RPMI7951 (cell line): ENCODE measurements at places on chromosomes 3 and 15. TPM values are rescaled to one million over a fixed set of nuclear protein-coding genes. Genes with fewer than 3 reads are reported as not detected.

The AHSG gene
- not detected in 2 replicates for total RNA-seq

DNA sequence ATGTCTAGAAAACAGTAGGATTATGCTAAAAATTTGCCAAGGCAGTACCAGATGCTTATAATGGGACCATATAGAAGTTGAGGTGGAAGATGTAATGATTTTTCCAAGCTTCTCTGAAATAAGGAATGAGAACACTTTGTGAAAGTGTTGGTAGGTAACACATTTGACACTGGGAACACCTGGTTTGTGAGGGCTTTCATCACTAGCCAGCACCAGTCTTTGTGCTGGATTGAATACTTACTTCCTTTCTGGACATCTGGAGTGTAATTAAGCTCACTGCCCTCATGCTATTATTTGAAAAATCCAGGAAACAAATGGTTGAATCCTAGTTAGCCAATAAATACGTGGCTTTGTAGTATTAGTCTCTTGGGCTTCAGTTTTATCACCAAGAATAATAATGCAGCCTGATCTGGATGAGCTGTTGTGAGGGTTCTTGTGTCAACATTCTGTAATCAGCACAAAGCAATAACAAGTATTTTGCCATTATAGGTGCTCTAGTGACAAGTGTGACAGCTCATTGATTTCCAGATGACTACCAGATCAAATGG lies 12.9 kb downstream of the CCDC80 start:
- no peak for DNase-seq

The PLOD2 gene
- 171 and 221 TPM in 2 replicates for total RNA-seq

GRCh38 chr15:35506272-35506870 lies 39.6 kb downstream of the DPH6 start:
- DNase-seq: no peak

DNA sequence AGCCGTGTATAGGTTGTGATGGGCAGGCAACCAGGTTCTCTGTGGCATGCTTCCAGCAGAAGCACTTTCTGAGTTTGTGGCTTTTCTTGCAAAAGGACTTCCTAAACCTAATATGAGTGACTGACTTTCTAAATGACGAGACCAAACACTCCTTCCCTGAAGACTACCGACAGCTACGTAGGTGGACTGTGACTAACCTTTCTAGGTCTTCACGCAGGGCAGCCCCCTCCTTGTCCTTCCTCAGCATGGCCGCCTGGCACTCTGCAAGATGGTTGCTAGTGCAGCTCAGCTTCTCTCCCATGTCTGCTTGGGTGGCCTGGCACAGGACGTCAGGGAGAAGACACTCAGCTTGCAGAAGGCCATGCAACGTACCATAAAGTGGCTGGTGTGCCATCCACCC lies 20.9 kb downstream of the CXCR6 start:
- no peak for DNase-seq

- DNase-seq: no peak
Observed at GRCh38 chr3:39185326-39185958, 7.0 kb downstream of the XIRP1 start.

GRCh38 chr3:149325581-149325980 lies 7.9 kb downstream of the TM4SF18 start:
- no peak for DNase-seq

GRCh38 chr3:36842275-36842674 lies 77.9 kb upstream of the DCLK3 start:
- no peak for DNase-seq

The INSYN1 gene
- not detected in 2 replicates for total RNA-seq

DNA sequence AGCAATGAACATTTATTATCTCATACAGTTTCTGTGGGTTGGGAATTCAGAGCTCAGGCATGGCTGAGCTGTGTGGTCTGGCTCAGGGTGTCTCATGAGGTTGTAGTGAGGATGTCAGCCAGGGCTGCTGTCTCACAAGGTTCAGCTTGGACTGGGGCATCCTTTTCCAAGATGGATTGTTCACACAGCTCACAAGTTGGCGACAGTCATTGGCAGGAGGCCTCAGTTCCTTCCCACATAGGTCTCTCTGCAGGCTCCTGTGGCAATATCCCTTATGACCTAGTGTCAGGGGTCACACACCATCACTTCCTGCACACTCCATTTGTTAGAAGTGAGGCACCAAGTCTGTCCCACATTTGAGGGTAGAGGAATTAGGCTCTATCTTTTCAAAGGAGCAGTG lies 56.0 kb downstream of the RPLP1 start:
- DNase-seq: no peak

GRCh38 chr3:127393131-127393820 lies 105.4 kb upstream of the PRR20G start:
- no peak for DNase-seq

The HYAL1 gene
- 0.29 and 0.72 TPM in 2 replicates for total RNA-seq

- DNase-seq: peak; percentile 33
Observed at GRCh38 chr15:59298225-59298853, 74.3 kb downstream of the MYO1E start.

The TMC3 gene
- not detected in 2 replicates for total RNA-seq

DNA sequence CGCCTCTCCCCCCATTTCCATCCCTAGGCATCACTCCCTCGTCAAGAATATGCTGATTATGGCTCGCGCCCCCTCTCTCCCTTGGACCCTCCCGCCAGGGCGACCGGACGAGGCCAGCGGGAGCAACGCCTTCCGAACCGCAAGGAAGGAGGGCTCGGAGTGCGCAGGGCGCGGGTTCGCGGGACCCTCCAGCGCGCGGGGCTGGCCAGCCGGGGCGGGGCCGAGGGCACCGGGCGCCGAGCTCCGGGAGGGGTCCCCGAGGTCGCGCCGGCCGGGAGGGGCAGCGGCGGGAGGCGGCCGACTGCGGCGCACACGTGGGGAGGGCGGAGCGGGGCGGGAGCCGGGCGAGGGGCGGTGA lies 483 bp downstream of the EHD4 start:
- DNase-seq: peak; percentile 10

DNA sequence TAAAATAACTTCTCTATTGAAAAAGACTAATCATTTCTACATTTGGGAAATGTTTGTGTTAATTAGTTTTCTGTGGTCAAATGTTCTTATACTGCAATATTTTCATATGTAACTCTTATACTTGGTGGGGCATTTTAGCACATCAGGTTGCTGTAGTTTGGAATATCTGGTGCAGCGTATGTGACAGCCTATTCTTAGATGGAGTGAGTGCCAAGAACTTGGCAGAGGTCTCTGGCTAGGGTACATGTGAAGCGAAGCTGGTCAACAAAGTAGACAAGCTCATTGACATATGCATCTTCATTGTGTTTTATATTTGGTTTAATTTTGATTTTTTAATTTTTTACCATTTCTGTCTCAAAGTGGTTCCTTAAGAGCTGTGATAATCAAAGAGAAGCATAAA lies 53.2 kb downstream of the CHAC1 start:
- no peak for DNase-seq

GRCh38 chr3:164903820-164904451 lies 174.4 kb downstream of the SI start:
- no peak for DNase-seq

GRCh38 chr15:65095747-65096104 lies 19.2 kb downstream of the KBTBD13 start:
- DNase-seq: no peak

The FOXL2NB gene
- under 0.01 TPM in 1 of 2 replicates, not detected in the other for total RNA-seq

The PGBD4 gene
- total RNA-seq: 1.5 and 2.5 TPM in 2 replicates

- DNase-seq: peak; percentile 47
Observed at GRCh38 chr15:93265111-93265556, 176.1 kb upstream of the RGMA start.

The EBLN2 gene
- total RNA-seq: 2.5 and 2.7 TPM in 2 replicates

The VPS39 gene
- total RNA-seq: 28.1 and 29.0 TPM in 2 replicates

The TLNRD1 gene
- total RNA-seq: 7.0 and 10.4 TPM in 2 replicates

DNA sequence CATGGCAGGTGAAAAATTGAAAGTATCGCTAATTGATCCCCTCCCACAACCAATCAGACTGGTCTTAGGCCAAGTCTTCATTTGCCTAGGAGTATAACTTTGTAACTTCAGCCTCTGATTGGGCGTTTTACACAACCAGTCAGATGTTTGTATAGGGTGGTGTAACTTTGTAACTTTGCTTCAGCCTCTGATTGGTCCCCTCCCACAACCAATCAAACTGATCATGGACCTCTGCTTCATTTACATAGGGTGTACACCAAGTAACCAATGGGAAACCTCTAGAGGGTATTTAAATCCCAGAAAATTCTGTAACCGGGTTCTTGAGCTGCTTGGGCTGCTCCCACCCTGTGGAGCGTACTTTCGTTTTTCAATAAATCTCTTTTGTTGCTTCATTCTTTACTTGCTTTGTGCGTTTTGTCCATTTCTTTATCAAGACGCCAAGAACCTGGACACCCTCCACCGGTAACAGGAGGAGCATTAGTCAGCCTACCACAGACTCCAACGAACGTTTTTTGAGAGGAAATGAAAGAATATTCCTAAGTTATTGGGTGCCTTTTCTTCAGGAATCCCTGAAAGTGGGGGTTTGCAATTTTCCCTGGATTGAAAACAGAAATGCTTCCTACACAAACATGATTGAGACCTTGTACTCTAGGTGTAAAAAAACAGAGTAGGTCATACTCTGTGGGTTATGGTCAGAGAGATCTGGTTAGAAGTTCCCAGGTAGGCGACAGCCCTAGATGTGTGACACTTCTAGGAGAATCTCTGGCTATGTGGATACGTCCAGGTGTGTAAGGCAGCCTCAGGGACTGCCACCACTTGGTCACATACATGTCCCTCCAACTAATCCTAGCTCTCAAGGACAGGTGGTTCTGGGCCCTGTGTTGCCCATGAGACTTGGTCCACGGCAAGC lies 5.5 kb upstream of the SACM1L start:
- DNase-seq: peak; percentile 28

- DNase-seq: peak; percentile 15
Observed at GRCh38 chr3:121619691-121620090, 26.5 kb downstream of the FBXO40 start.

DNA sequence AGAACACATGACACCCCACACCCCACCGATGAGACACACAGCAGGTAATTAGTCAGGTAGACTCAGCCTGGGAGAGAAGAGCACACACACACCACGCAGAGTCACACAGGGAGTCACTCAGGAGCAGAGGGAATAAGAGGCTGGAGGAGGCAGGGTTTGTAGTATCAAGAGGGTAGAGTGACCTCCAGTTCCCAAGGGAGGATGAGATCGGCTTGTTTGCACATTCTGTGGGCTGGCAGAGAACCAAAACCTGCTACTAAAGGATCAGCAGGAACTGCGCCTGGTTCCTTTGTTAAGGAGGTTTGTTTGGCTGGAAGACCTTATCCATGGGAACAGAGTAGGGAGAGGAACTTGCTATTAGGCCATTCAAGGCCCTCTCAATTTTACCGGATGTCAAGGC lies 281.4 kb upstream of the SLCO3A1 start:
- DNase-seq: peak; percentile 80

DNA sequence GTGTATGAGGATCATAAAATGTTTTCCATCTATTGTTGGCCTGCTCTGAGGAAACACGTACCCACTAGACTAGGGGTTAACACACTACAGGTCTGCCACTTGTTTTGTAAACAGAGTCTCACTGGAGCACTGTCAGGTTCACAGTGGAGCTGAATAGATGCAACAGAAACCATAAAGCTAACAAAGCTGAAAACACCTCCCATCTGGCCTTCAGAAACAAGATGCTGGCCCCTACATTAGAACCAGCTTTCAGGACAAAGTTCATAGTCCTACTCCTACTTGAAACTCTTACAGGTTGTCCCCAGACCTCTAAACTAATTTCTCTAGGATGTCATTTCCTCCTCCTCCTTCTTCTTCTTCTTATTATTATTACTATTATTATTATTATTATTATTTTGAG lies 42.3 kb downstream of the SNX4 start:
- no peak for DNase-seq

GRCh38 chr3:72275331-72275751 lies 490.4 kb upstream of the PROK2 start:
- no peak for DNase-seq

- DNase-seq: peak; percentile 76
Observed at GRCh38 chr3:25665315-25666280, 891 bp upstream of the TOP2B start.

- no peak for DNase-seq
Observed at GRCh38 chr3:172107403-172107802, 68.0 kb downstream of the FNDC3B start.
